NT2/D1 (cell line): ENCODE measurements at places on chromosomes 4 and X.
A peak's percentile ranks its signal among the peaks of the same experiment; 100 is the strongest.

GRCh38 chr4:48594180-48594579 lies 104.1 kb downstream of the ZAR1 start:
- peak; percentile 15 for DNase-seq

DNA sequence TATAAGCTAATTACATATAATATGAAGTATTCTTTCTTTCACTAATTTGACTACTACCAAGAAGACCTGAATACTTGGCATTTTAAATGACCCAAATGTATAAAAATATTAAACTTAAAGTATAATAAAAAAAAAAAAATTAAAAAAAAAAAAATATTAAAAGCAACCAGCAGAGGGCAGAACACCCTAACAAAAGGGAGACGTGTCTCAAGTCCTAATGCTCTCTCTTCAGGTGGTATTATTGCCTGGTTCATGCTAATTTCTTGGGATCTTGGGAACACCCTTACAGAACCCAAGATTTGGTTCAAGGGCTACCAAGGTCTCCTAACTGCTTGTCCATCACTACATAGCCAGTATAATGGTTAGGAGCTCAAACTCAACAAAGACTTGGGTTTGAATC lies 754.8 kb downstream of the RAB28 start:
- DNase-seq = peak; percentile 13

DNA sequence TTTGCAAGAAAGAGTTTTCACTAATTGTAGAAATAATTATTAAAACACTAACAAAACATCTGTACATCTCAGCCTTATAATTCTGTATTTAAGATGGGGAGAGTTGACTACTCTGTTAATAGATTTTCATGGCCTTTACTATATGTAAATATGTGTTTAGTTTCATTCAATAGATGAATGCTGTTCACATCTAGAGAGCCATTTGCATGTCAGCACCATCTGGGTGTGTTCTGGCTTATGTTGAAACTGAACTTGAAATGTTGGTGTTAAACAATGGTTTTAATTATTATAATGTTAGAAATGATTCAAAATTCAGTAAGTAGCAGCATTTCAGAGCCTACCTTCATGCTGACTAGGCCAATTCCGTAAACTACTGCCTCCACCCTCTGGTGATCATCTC lies 102.5 kb upstream of the ADAD1 start:
- DNase-seq = no peak

DNA sequence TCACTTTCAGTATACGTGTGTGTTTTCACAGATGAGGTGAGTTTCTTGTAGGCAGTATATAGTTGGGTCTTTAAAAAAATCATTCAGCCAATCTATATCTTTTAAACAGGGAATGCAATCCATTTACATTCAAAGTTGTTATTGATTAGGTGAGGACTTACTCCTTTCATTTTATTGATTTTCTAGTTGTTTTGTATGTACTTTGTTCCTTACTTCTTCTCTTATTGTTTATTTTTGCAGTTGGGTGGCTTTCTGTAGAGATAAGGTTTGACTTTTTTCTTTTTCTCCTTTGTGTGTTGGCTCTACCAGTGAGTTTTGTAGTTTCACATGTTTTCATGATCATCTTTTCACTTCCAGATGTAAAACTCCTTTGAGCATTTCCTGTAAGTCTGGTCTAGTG lies 83.1 kb downstream of the MAGED1 start:
- DNase-seq = no peak

- DNase-seq = no peak
These were observed 2.9 kb downstream of the ARHGAP4 start for GRCh38 chrX:153922932-153923857.

GRCh38 chrX:111661241-111661640 lies 19.7 kb upstream of the ALG13 start:
- no peak for DNase-seq

DNA sequence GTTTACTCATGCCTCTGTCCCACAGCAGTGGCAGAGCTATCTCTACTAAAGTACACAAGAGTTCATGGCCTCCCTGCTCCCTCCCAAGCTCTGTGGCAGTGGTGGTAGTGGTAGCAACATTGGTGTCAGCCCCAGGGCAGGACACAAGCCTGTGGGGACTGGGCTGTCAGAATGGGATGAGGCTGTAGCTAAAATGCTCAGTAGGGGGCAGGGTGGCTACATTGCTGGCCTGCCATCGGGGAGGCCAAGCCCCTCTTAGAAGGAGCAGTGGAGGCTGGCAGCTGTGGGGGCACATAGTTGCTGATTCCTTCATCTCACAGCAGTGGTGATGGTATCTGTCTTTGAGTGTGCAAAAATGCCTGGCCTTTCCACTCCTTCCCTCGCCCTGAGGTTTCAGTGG lies 461.7 kb downstream of the PCDH18 start:
- DNase-seq = no peak

GRCh38 chr4:117135634-117136354 lies 50.4 kb upstream of the TRAM1L1 start:
- DNase-seq = no peak

GRCh38 chrX:362351-362750 lies 24.4 kb downstream of the PPP2R3B start:
- no peak for DNase-seq

GRCh38 chrX:10728806-10729389 lies 108.5 kb upstream of the MID1 start:
- DNase-seq = no peak

DNA sequence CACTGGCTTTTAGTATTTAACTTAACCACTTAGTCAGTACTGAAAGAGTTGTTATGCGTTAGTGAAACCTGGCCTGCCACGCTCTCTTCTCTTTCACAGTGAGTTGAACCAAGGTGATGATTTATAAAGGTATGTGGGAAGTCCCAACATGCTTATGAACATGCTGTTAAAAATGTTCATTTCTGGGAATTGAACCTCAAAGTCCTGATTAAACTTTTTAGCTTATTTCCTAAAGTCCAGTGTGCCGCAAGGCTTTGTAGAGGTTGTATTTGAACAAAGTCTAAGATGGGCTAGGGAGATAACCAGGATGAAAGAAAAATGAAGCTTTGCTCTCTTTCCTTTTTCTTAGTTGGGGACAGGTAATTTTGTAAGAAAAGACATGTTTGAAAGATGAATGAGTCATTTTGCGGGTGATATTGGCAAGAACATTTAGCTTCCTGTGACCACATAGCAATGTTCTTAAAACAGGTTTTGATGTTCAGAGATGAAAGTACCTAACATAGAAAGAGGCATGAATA lies 270.3 kb downstream of the DTHD1 start:
- no peak for DNase-seq

DNA sequence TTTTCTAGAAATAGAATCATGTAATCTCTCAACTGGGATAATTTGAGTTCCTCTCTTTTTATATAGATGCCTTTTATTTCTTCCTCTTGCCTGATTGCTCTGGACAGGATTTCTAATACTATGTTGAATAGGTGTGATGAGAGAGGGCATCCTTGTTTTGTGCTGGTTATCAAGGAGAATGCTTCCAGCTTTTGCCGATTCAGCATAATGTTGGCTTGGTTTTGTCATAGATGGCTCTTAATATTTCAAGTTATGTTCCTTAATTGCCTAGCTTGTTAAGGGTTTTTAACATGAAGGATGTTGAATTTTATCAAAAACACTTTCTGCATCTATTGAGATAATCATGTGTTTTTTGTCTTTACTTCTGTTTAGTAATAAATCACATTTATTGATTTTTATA lies 58.7 kb downstream of the TMEM47 start:
- DNase-seq = no peak

DNA sequence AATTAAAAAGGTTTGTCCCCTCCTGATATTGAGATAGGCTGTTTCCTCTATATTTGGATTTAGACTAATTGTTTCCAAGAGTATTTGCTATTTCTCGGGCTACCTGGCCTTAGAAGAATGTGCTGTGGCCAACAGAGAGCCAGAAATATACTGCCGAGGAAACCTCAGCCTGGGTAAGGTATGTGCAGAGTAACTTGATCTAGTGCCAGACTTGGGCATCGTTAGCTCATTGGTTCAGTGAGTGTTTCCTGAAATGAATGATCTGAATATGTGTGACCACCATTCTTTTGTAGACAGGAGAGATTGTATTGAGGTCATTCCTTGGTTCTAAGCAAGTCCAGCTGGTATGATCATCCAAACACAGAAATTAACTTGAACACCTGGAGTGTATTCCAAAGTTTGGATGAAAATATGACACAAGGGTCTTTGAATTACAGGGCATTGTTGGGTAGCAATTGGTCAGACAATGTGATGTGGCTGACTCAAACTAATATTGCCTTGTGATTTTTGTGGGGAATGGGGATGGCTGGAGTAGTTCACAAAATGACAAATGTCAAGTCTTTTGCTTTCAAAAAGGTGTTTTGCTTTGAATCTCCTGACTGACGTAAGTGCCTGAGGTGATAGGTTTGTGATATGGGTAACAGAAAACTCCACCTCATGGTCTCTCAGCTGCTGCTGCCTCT lies 100.2 kb upstream of the CXCL13 start:
- no peak for DNase-seq

DNA sequence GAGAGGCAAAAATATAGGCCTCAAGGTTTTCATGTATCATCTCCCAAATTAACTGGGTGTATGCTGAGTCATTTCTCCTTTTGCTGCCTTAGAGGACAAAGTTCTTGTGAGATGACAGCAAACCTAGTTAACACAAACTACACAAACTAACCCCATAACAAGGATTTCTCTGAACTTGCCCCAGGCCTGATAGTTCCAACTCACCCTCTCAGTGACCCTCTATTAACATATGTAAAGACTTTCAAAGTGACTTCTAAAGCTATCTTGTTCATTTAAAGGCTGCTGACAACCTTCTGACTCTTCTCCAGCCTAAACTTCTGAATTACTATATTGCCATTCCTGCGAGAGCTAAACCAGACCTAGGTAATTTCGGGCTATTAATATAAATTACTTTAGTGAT lies 43.2 kb upstream of the CCDC149 start:
- peak; percentile 20 for DNase-seq

DNA sequence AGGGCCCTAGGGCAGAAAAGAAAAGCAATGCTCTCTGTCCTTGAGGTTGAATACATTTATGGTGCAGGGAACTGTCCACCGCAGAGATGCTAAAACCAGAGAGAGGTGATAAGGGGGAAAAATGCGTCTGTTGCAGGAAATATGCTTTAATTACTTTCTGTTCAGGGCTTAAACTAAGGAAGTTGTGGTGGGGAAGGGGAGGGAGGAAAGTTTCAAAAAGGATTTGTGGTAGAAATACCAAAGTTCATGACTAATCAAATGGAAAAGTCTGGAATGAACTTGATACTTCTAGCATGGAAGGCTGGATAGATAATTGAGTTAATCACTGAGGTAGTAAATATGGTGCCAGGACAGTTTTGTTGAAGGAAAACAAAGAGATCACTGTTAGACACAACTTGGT lies 99.0 kb downstream of the ASB9 start:
- DNase-seq = no peak

GRCh38 chr4:24468071-24468470 lies 116.3 kb downstream of the DHX15 start:
- DNase-seq = no peak

DNA sequence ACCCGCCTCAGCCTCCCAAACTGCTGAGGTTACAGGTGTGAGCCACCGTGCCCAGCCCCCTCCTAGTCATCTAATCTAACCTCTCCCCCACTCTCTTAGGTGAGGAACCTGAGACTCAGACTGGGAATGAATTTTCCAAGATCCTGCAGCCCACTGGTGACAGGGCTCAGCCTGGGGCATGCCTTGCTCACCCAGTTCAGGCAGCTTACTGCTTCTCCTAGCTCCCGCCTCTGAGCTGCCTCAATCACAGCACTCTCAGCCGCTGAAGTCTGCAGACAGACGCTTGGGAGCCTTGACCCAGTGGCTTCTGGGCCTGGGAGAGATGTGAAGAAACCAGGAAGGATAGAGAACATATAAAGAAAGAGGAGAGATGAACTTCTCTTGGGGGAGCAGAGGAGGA lies 24.4 kb downstream of the PJA1 start:
- DNase-seq = no peak

- no peak for DNase-seq
These were observed 58.2 kb upstream of the STOX2 start for GRCh38 chr4:183846951-183847350.

DNA sequence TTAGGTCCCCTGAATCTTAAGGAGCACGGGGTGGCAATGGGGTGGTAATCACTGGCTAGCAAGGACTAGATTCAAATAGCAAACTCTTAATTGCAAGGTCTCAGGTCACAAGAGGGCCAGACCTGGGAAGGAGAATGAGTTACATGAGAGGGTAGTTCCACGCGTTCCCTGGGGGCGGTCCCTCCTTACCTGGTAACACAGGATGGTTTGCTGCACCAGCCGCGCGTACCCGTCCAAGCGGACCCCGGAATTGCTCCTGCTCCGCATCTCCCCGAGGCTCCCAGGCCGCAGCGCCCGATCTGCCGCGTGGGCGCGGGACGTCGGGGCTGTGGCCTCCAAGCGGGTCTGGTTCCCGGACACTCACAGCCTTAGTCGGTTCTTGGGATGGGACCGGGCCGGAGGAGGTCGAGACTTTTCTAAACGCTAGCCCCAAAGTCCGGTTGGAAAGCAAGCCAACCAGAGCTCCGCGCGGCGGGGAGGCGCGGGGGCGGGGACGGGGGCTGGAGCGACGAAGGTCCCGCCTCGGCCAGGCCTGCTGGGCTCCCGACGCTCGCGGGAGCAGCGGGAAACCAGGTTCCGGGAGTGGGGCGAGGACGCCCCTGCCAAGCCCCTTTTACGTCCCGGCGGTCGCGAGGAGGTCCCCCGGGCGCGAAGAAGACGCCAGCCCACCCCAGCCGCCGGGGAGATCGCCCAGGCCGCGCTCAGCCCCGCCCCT lies at the start of gene PHKA2:
PHKA2 (minus strand) TSS at position 449 of the 715 bp plus-strand sequence; CDS start at position 267, 182 bp downstream.
- peak; percentile 8 for DNase-seq

- DNase-seq = peak; percentile 62
These were observed at the start of gene STK32B for GRCh38 chr4:5051278-5052203. Gene STK32B, plus strand, starts transcription at chr4:5051480.

DNA sequence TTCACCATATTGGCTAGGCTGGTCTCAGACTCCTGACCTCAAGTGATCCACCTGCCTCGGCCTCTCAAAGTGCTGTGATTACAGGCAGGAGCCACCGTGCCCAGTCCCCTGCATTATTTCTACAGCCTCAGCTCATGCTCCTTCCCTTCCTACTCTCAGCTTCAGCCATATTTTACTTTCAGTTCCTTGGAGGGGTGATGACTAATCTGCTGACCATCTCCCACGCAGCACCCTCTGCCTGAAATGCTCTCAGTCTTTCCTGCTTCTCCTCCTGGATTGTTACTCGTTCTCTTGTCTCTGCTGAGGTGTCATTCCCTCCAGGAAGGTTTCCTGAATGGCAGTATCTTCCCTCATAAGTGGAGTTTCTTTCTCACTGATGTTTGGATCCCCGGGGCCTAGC lies 63.3 kb downstream of the MOSPD2 start:
- no peak for DNase-seq

GRCh38 chrX:132045456-132045855 lies 22.4 kb downstream of the STK26 start:
- DNase-seq = no peak
